Activated T-cell treated with anti-CD3 and anti-CD28 coated beads, Interleukin-2, amount 50 U/mL, for 48 hours (primary cell): ENCODE measurements at places on chromosomes 7 and 10.

GRCh38 chr10:96013956-96014355 lies 29.4 kb upstream of the CCNJ start:
- no peak for DNase-seq

DNA sequence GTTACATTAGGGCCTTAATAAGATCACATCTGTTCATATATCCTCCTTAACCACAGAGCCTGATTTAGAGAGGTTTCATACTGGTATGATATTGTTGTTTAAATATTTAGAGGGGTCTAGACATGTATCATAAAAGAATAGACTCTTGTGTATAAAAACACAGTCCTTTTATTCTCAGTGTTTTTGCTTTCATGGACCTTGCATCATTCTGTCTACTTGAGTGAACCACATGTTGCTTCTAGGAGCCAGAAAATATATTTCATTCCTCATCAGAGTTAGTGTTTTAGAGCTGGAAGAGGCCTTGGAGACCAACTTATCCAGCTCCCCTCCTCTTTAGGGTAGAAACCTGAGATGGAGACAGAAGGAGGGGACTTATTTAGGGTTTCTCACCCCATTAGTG lies 312.8 kb downstream of the LRMDA start:
- DNase-seq, result no peak

GRCh38 chr10:13146379-13146778 lies 15.0 kb upstream of the MCM10 start:
- DNase-seq, result no peak

- no peak for DNase-seq
Observed at GRCh38 chr7:8221567-8221966, 40.4 kb downstream of the ICA1 start.

DNA sequence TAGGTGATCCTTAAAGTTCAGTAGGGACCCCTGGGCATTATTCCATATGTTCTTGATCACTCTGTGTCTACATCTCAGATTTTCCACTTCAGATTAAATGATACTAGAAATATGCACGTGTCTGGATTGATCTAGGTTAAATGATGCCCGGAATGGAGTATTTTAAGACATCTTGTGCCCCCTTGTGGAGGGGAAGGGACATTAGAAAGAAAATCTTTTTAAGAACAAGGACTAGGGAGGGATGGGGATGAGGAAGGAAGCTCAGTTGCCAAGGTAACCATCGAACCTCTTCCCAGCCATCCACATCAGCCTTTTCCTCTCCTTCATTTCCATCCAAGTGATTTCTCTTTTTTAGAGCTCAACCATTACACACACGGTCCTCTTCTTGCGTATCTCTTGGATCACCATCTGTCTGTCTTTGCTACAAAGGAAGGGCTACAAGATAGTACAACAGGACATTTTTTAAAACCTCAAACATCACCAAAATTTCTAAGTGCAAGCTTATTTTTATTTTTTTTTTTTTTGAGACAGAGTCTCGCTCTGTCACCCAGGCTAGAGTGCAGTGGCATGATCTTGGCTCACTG lies 40.5 kb downstream of the PRSS2 start:
- peak; percentile 46 for DNase-seq

DNA sequence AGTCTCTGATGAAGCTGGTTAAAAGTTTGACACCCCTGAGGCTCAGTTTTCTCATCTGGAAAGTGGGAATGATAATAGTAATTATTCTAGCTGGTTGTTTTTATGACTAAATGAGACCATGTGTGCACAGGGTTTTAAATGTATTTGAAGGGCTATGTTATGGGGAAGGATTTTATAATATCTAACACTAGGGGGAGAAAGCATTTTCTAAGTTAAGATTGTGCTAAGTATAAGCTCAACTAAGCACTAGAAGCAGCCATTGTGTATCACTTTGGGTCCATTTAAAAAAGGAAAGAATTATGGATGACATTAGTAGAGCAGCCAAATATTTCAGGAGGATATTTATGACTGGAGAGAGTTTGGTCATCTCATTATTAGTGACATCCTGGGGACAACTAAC lies 49.5 kb upstream of the CREB5 start:
- DNase-seq, result no peak

- DNase-seq, result no peak
Observed at GRCh38 chr10:5445006-5445405, 32.6 kb downstream of the NET1 start.

DNA sequence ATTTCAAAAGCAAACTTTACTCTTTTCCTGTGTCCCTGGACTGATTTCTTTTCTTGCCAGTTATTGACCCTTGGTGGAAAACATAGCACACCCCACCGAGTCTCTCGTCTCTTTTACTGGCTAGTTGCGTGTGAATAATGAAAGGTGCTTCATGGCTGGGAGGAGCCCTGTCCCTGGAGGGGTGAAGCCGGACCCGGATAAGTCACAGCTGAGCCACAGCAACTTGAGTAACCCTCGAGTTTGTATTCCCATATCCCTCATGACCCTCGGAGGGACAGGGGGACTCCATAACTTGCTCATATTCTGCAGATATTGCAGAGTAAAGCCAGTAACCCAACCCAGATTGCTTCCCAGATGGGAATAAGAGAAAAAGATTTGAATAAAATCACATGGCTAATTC lies 147.5 kb upstream of the FRMD4A start:
- DNase-seq, result no peak

DNA sequence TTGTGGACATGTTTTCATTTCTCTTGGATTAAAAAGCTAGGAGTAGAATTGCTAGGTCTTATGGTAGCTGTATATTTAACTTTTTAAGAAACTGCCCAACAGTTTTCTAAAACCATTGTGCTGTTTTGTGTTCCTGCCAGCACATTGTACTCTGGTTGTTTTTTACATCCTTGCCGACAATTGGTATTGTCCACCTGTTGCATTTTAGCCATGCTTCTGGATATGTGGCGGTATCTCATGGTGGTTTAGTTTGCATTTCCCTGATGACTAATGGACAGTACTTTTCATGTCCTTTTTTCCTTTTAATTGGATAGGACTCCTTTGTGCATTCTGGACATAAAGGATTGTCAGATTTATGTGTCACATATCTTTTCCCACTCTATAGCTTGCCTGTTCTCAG lies 45.5 kb downstream of the STK17A start:
- no peak for DNase-seq

GRCh38 chr7:525740-526139 lies 6.1 kb upstream of the PDGFA start:
- DNase-seq, result no peak

GRCh38 chr7:1956611-1957470 lies 275.9 kb downstream of the MAD1L1 start:
- DNase-seq, result no peak

DNA sequence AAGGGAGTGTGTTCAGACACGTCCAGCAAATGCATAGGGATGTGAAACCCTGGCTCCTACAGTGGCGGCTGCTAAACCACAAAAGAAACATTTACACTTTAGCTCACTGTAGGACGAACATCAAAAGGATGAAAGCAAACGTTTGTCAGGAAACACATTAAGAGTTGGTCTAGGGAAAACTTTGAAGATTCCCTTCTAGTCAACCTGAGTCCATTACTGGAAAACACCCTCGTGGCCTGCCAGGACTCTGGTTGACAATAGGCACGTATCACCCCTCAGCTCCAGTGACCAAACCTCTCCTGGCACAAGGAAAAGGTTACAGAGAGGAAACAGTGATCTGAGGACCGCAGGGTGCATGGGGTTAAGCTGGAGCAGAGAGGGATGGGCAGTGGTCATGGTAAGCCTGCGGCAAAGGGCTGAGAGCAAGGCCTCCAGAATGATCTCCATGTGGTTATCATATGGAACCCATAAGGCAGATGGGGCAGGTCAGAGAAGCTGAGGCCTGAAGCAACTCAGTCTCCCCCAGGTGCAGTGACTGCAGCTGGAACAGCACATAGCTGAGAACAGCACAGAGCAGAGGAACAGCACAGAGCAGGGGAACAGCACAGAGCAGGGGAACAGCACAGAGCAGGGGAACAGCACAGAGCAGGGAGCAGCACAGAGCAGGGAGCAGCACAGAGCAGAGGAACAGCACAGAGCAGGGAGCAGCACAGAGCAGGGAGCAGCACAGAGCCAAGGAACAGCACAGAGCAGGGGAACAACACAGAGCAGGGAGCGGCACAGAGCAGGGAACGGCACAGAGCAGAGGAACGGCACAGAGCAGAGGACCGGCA lies 49.9 kb downstream of the CHST15 start:
- no peak for DNase-seq

- no peak for DNase-seq
Observed at GRCh38 chr7:155169498-155170065, 99.5 kb downstream of the HTR5A start.
